Activated naive CD4-positive, alpha-beta T cell treated with anti-CD3 and anti-CD28 coated beads, Interleukin-2, amount 50 U/mL, for 16 hours (primary cell): ENCODE measurements at places on chromosomes 11 and 22.

DNA sequence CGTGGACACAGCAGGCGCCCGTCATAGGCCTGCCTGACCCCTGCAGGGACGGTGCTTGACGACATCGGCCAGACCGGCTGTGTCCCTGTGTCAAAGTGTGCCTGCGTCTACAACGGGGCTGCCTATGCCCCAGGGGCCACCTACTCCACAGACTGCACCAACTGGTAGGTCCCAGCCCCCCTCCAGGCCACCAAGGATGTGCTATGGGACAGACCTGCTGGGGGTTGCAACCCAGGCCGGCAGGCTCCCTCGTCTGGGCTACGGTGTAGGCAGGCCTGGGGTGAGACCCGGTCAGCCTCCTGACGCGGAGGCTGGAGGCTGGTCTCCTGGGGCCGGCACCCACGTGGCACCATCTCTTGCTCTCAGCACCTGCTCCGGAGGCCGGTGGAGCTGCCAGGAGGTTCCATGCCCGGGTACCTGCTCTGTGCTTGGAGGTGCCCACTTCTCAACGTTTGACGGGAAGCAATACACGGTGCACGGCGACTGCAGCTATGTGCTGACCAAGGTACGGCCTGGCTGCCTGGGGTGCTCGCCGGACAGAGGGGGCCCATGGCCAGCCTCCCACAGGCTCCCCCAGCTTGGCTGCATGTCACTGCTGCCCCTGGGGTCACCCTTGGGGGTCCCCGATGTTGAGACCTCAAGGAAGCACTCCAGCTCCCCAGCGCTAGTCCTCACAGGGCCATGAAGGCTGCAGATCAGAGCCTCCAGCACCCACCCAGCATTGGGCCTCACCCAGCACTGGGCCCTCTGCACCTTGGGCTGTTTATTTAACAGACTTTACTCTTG lies 7.7 kb downstream of the MUC5AC start:
- DNase-seq: no peak

DNA sequence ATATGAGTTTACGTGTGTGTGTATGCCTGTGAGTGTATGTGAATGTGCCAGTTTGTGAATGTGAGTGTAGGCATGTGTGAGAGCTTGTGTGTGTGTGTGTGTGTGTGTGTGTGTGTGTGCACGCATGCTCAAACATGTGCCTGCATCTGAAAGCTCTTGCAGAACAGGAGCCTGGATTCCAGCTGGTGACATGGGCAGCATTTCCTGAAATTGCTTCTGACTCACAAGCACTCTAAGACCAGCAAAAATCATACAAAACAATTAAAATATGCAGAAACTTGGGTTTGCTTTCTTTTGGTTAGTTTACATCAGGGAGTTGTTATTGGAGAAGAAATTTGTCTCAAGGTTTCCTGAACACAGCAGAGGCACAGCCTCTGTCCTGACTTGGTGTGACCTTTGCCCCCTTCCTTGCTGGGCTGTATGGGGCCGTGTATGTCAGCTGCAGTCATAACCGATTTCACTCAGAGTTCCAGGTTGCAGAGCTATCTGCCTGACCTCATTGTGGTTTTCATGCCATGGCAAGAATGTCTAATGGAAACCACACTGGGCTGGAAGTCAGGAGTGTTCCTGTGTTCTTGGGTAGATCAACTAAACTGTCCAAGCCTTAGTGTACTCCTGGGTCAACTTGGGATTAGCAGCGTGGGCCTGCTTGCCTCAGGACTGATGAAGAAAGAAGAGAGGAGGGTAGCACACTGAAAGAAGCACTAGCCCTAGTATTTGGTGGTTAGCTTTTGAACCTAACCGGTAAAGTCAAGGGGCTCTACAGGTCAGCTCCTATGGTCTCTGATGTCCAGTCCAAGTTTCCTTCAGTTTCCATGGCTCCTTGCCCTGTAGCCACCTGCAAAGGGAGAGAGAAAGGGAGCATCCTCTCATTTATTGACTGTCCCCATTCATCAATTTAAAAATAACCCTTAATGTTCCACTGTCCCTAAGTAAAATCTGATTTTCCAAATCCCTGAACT lies 143.7 kb downstream of the SNX19 start:
- DNase-seq: no peak

- DNase-seq: no peak
Observed at GRCh38 chr11:17526931-17527627, 17.1 kb downstream of the USH1C start.

- no peak for DNase-seq
Observed at GRCh38 chr11:90220391-90220790, 2.5 kb downstream of the CHORDC1 start.

DNA sequence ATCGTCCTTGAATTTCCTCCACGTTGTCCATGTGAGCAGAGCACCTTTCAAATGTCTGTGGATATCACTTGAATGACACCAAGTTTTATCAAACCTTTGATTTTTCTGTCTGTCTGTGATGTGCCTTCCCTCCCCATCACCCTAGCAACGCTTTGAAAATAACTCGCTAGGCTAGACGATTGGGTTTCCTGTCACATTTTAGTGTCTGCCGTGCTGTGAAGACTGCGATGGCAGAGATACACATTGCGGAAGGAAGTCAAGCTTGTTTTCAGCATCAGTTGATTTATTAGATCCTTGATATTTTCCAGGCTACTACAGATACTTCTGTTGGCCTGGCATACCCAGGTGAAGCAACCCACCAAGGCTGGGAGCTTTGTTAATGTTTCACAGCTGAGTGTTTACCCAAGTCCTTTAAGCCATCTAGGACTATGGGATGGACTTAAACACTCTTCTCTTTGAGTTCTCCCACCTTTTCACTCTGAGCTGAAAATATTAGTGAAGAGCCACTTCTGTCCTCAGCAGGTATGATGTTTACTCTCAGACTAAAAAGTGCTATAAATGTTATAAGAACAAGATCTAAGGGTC lies 93.6 kb upstream of the CD44 start:
- DNase-seq: peak; percentile 43

DNA sequence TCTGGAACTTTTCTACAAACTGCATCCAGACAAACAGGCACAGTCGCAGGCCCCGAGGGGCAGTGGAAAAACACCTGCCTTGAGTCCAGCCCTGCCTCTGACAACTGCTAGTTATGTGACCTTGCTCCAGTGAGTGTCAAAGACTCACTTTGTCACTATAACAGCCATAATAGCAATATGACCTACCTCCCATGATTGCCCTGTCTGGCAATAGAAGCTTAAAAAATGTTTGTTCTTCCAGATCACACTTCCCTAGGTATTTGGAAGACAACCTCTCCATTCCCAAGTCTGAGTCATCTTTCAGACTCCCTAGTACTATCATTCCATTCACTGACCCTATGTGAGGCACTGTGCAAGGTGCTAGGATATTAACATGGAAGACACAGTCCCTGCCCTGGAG lies 74.5 kb downstream of the RPL27A start:
- no peak for DNase-seq

- DNase-seq: peak; percentile 53
Observed at GRCh38 chr11:14973621-14974514, 1.7 kb upstream of the CALCA start.

- DNase-seq: no peak
Observed at GRCh38 chr22:18060646-18061620, 16.9 kb upstream of the PEX26 start.
